ENCODE measurements at places on chromosomes 3 and 15.

- DNase-seq: no peak
Measured at GRCh38 chr15:77421370-77421700, 647 bp downstream of the HMG20A start.

GRCh38 chr3:102529452-102529851, 94.6 kb downstream of the ZPLD1 start:
- DNase-seq: no peak

- DNase-seq: no peak
Measured at GRCh38 chr3:30428251-30428650, 178.2 kb upstream of the TGFBR2 start.

GRCh38 chr3:159904911-159905310, 83.7 kb upstream of the IL12A start:
- no peak for DNase-seq

DNA sequence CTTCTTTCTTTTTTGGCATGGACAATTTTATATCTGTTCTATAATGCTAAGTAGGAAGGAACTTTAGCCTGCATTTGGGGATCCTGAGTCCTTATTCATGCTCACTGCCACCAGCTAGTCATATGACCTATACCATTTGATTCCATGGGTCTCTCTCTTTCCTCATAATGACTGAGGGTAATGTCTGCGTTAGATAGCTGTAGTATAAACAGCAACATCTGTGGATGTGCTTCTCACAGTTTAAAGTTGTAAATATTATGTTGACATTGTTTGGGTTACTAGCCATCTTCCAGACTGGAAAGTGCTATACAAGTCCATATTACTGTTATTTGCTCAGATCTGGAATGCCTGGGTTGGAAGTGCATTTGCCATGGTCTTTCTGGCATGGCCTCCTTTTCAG, 274.9 kb upstream of the SEMA6D start:
- DNase-seq: no peak

GRCh38 chr15:76059320-76060117, at the start of gene TMEM266:
Gene TMEM266 (plus strand): TSS chr15:76059985. CDS start chr15:76134264, 74,279 bp downstream.
- DNase-seq: no peak

GRCh38 chr15:76164602-76165001, 104.8 kb downstream of the TMEM266 start:
- DNase-seq: no peak

DNA sequence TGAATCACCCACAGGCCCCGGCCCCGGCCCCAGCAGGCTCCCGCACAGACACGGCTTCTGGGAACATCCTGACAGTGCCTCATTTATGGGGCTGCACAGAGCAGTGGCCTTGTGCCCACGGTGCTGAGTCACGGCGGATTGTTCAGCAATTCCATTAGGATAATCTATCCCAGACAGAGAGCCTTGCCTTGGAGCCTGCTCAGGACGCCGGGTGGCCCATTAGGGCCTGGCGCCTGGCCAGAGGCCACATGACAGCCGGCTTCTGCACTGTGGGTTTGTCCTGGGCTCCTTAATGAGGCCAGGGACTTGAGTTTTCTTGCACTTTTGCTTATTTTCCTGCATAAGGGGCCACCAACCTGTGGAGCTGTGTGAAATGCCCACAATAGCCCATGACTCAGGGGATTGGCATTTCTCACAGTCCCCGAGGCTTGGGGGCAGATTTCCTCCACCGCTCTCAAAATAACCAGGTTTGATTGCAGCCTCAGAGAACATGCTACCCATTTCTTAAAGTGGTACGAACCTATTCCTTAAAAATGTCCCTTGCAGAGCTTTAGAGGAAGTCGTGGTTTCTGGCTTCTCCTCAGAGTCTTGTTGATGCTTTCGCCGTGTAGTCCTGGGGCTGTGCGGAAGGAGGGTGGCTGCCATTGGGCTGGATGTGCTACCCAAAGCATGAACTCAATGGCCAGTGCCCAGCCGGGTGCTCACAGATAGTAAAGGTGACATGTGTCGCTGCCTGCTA, 19.0 kb downstream of the SYNM start:
- DNase-seq: no peak

GRCh38 chr3:148379763-148380382, 317.8 kb upstream of the AGTR1 start:
- no peak for DNase-seq

All from CD4-positive, CD25-positive, alpha-beta regulatory T cell (primary cell).